Cortex of kidney (tissue), 1 donor: ENCODE measurements at places on chromosomes 16 and 17.

DNA sequence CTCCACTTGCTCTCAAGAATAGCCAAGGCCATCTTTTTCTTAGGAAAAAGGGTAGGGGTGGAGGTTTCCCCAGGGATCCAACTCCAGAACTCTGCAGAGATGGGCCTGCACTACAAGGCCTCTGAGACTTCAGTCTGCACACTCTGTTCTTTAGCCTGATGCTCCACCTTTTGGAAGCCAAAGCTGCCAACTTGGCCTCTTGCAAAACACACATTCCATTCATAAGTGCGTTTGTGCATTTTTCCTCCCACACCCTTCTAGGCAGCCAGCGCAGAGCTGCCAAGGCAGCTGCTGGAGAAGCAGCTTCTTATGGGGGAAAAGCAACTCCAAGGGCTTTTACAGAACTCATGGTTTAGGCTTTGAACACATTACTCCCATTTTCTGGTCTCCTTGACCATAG lies 45.3 kb downstream of the REXO5 start:
- no peak for DNase-seq

DNA sequence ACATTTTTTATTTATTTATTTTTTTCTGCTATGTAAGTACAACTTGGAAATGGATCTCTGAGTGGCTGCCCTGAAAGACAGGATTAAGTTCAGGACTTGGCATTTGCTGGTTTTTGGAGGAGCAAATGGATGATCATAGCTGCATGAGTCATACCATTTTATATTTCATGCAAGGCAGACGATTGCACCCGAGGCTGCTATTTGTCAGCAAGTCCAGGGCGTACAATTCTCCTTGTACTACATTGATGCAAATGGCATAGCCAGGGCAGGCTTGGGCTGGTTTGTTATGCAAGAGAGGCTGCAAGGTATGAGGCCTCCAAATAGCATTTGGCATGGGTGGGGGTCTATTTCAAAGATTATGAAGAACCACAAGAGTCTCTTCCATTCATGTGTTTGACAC lies 81.2 kb upstream of the CACNG3 start:
- DNase-seq: no peak

DNA sequence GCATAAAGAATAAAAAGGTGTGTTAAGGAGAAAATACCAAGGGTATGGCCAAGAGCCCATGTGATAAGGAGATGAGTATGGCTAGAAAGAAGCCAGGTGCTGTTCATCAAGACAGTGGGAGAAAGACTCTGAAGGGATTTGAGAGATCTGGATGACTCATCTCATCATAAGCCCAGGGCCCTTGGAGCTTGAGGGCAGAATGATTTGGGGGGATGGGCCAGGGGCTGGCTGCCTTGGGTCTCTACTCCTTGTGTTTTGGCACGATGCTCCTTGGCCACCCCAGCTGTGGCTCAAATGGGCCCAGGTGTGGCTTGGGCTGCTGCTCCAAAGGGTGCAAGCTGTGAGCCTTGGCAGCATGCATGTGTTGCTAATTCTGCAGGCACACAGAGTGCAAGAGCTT lies 14.5 kb upstream of the TNFRSF13B start:
- no peak for DNase-seq

DNA sequence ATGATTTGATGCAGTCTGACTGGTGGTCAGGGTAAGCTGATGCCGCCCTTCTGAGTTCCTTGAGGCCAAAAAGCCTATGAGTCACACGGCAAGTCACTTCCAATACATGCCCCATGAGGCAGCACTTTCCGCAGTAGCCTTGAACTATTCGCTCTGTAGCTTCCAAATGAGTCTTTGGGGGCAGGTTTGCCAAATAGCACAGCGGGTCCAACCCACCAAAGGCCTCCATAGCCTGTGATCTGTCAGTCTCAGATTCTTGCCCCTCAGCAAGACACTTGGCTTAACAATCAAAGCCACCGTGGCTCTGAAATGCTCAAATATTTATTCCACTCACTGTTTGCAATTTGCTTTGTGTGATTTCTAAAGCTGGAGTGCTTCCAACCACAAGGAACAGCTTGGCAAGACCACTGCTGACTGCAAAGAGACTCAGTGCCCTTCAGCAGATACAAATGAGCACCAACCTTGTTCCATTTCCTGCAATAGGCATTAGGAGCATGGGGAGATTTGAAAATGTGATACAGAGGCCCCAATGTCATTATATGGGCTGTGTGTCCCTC lies 45.4 kb downstream of the CLEC19A start:
- DNase-seq: no peak

DNA sequence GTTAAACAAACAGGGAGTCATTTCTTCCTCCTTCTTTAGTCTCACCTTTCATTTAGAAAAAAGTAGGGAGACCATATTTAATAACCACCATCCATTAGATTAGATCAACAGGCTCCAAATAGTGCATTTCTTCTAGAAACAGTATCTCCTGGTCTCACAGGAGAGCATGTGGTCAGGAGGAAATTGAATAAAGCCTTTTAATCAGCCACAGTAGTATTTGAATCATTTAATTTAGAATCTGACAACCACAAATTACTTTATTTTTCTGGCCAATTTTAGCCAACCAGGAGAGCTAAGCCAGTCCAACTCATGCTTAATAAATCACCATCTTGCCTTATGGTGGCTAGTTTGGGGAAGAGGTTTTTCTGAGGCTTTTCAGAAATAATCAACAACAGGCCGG lies 26.3 kb upstream of the ZFP90 start:
- DNase-seq: no peak
